ENCODE measurements at places on chromosomes 6 and 20.

DNA sequence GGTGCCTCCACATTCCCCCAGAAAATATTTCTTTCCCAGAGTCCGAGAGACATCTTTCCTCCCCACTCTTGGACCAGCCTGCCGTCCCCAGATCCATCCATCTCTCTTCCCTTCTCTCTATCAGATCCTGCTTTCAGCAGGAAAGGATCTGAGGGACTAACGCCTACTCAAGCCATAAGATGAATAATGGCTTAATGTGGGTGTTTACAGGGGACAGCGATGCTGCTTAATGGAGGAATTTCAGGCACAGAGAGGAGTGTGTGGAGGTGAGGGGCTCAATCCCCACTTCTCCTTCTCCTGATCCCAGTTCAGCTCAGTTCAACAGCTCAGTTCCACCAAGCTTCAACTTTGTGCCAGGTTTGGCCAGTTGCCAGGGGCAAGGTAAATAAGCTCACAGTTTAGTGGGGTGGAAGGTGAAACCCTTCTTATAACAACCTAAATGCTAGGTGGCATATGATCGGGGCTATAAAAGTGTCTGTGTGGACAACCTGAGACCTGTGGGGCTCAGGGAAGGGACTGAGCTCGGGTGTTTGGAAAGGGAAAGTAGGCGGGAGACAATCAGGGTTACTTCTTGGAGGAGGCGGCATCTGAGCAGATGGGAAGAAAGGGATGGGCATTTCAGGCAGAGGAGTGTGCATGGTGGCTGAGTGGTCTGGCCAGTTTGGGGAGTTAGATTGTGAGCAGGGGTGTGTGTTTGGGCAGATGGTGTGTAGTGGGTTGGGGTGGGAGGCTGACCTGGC, 55.8 kb downstream of the CDH22 start:
- no peak for DNase-seq

GRCh38 chr20:39795401-39796272, 833.5 kb downstream of the DHX35 start:
- no peak for DNase-seq

- no peak for DNase-seq
These were observed 71.0 kb downstream of the SSR1 start for GRCh38 chr6:7241709-7242645.

DNA sequence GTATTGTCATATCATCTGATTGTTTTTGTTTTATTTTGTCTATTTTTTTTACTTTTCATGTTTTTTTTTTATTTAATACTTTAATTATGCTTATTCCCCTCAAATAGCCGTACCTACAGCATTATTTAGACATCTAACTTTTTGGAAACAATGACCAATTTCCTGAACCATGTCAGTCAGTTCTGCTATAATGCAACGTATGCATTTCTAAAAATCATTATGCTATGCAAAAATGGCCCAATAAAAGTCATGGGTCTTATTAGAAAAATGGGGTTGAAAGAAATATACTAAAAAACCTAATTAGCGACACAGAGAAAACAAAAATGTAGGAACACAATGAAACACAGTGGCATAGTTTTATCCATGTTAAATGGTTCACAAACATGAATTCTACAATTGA, 1454.7 kb downstream of the GRIK2 start:
- DNase-seq, result no peak

DNA sequence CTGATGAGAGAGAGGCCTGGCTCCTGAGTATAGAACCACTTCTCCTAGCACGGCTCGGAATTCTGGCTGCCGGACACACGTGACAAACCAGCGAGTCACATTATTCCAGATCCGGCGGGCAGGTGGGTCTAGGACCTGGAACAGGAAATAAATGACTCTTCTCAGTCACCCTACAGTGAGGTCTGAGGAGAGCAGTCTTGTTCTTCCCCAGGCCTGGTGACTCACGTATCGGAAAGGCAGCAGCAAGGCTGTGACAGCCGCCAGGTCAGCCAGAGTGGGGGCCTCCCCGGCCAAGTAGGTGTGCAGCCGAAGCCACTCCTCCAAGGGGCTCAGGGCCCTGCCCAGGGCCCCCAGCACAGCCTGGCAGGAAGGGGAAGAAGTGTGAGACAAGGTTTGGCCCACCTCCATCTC, 2.8 kb downstream of the VARS1 start:
- DNase-seq, result no peak

DNA sequence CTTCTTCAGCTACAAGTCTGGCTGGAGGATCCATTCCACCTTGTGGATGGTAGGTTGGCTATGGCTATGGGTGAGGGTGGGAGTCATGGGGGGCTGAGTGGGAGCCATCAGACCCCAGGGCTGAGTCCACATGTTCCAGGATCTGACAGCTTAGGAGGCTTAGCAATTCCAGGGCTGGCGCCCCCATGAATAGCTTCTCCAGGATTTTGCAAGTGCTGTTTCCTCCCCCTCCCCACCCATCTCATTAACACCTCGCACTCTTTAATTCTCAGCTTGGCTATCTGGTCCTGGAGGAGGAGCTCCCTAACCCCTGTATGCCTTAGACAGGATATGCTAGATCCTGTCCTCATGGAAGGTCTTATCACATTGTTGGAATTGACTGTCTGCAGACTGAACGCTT, 39.0 kb upstream of the ANGPT4 start:
- DNase-seq, result no peak

GRCh38 chr6:44053106-44053756, 74.0 kb downstream of the MRPL14 start:
- no peak for DNase-seq

DNA sequence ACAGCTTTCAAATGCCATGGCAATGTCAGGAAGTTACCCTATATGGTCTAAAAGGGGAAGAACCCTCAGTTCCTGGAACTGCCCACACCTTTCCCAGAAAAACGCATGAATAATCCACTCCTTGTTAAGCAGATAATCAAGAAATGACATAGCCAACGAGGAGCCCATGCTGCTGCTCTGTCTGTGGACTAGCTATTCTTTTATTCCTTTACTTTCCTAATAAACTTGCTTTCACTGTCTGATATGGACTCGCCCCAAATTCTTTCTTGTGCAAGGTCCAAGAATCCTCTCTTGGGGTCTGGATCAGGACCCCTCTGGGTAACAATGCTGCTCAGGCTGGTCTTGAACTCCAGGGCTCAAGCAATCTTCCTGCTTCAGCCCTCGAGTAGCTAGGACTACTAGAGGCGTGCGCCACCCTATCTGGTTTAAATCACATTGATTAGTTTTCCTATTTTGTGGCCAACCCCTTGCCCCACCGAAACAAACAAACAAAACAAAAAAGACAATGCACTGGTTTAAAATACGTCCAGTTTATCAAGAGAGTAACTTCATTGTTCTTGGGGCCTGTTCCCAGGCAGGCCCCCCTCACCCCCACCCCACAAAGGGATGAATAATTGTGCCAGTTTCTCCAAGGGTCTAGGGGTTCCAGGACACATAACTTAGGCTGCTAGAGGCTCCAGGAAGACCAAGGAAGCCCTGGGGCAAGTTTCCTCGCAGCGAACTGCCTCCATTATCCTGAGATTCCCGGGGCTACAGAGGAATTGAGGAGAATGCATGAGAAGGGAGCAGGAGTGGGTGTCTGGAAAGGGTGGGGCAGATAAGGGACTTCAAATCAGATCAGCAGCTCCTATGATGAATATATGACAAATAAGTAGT, 10.1 kb upstream of the AKAP12 start:
- peak; percentile 9 for DNase-seq

DNA sequence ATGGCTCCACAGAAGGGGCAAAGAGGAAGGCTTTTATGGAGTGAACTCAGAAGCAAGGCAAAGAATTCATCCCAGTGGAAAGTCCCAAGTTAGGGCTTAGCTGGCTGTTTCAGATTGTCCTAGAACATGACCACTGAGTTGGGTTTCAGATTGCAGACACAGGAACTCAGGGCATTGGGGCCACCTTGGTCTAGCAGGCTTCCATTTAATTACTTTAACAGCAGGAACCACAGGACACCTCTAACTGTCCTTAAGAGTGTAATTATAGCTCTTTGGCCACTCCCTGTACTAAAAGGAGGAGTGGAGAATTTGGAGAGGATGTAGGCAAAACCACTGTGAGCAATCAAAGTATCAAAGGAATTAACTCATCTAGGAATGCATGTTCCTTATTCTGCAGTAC, 150.6 kb upstream of the AGPAT4 start:
- DNase-seq, result no peak

DNA sequence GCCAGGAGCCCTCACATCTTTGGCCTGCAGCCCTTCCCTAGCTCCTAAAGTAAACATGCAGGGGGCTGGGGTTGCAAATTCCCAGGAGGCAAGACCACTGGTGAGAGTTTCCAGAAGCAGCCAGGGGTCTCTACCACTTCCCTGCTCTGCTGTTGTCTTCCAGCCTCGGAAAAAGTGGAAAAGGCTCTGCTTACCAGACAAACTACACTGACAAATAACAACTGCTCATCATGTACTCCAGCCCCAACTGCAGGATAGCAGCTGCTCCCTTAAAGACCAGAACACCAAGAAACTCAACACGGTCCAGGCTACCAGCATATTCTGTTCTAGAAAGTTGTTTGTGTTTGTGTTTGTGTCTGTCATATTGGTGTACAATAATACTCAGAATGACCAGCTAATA, 187.5 kb upstream of the MARCKS start:
- no peak for DNase-seq

GRCh38 chr6:127917766-127918165, 16.9 kb upstream of the THEMIS start:
- no peak for DNase-seq

DNA sequence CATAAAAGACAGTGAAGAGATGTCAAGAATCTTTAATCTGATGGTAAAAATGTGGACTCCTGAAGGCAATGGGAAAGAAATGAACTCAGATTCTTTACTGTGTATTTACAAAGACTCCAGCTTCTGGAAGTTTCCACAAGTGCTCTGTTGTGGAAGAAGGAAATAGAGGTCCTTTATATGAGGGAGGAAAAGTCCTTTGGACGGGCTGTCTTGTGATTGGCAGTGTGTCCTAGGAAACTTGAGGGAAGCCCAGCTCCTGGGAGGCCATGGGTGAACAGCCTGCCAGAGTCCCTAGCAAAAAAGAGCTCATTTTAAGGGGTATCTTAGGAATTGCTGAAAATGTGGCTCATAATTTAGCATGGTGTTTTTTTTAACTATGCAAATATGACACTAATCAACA, 92.0 kb downstream of the RNASET2 start:
- no peak for DNase-seq
